ENCODE measurements at places on chromosomes 11 and 22.

GRCh38 chr11:76074148-76075095 lies 131.9 kb downstream of the WNT11 start:
- DNase-seq: no peak

GRCh38 chr11:8068605-8069221 lies 12.3 kb upstream of the TUB start:
- DNase-seq: no peak

DNA sequence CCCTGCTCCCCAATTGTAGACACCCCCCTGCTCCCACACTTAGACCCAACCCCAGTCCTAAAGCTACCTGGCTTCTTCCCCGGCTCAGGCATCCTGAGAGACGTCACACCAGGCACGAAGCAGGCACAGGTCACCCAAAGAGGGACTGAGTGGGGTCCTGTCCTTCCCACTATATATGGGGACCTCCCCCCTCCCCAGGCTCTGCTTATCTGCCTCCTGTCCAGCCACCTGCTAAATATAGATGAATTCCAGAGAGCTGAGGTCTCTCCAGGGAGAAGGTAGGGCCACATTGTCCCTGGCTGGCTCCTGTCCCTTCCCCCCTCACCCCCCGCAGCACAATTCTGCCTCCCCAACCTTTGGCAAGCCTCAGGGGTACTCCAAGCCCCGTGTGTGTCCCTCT lies at the start of gene MYBPC3:
Gene MYBPC3, minus strand, starts transcription at position 147 of the 400 bp plus-strand sequence. Its CDS starts 55 bp downstream, at position 92.
- no peak for DNase-seq

- no peak for DNase-seq
Observed at GRCh38 chr22:42905702-42906183, 48.7 kb upstream of the ARFGAP3 start.

DNA sequence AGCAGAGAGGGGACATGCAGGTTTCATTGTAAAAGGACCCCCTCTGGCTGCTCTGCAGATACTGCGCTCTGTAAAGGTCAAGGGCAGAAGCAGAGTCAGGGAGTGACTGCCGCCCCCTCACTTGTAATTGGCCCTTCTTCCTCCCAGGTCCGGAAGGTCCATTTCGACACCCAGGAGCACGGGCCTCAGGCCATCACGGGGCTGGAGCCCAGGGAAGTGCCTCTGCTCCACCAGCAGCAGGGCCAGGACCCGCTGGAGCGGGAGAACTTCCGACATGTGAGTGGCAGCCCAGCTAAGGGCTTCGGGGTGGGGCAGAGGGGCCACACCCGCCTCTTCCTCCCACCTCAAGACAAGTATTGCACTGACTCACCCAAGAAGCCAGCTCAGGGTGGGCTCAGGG lies 24.0 kb upstream of the LRRC10B start:
- DNase-seq: no peak

- no peak for DNase-seq
Observed at GRCh38 chr22:40728731-40729189, 49.5 kb downstream of the MCHR1 start.

DNA sequence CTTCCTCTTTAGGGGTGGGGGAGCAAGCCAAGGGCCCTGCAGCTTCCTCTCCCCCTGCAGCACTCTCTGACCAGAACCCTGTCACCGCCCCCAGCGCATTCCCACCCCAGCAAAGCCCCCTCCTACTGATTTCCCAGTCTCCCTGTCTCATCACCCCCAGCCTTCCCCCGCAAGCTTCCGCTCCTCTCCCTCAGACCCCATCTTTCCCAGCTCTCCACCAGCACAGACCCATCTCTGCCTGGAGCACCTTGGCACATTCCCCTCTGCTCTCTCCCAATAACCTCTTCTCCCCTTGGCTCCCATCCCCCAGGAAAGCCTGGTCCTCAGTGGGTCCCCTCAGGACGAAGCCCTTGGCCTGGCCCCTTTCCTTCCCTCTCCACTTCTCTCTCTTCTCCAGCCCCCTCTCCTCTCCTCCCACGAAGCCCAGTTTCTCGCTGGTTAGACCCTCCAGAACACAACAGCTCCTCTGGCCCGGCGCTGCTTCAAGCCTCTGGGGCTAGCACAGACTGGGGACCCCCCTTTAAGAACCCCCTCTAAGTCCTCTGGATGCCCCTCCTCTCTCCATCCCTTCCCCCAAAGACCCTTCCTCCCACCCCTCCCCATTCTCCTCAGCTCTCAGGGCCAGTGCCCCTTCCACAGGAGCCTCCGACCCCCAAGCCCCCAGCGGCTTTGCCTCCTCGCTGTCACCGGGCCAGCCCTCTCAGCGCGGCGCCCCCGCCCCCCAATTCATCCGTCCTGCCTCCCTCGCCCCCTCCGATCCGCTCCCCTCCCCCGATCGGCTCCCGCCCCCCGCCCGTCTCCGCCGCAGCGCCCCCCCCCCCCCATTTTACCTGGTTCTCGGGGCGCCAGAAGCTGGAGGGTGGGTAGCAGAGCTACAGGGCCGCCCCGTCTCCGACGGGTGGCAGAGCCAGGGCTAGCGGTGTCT lies 594 bp downstream of the NRXN2 start:
- no peak for DNase-seq

DNA sequence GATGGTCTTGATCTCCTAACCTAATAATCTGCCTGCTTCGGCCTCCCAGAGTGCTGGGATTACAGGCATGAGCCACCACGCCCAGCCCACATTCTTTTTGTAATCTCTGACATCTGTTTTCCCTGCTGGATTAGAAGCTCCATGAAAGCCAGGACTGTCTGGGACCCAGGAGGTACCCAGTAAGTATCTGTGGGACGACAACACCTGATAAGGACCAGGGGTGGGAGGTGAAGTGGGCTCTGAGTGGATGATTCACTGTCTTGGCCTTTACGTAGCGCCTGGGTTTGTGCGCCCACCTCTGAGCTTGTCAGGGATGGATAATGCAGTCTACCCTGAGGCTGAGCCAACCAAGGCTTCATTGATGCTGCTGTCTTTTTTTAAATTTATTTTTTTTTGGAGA lies 118.8 kb downstream of the ABTB2 start:
- no peak for DNase-seq

- peak; percentile 32 for DNase-seq
Observed at GRCh38 chr11:57237204-57237681, at the start of gene APLNR. Gene APLNR (minus strand): TSS chr11:57237250. CDS start chr11:57237004, 246 bp downstream.

DNA sequence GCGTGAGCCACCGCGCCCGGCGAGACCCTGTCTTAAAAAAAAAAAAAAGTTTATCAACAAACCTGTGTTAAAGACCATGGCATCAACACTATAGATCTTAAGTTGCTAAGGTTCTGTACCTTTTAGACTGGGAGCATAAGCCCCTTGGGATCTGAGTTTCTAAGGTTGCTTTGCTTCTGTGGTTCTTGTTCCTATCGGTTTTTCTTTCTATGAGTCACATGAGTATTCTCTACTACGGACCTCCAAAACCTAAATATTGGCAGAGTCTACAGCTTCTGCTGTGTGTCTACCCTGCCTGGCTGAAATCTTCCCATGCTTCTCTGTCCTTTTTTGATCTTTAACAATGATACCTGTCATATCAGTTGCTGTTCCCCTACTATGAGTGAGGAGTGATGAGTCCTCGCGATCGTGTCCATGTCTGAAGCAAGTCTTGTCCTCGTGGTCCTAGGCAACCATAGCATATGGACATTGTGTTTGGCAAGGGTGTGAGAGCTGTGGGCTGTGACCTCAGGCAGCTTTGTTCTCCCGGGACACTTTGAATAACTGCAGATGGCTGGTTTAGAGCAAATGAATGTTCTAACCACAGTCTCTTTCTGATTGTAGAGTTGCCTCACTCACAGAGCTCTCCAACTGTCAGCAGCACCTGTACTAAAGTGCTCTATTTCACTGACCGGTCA lies 9.0 kb upstream of the DLAT start:
- no peak for DNase-seq

GRCh38 chr11:130671801-130672700 lies 223.6 kb downstream of the ADAMTS15 start:
- peak; percentile 41 for DNase-seq

DNA sequence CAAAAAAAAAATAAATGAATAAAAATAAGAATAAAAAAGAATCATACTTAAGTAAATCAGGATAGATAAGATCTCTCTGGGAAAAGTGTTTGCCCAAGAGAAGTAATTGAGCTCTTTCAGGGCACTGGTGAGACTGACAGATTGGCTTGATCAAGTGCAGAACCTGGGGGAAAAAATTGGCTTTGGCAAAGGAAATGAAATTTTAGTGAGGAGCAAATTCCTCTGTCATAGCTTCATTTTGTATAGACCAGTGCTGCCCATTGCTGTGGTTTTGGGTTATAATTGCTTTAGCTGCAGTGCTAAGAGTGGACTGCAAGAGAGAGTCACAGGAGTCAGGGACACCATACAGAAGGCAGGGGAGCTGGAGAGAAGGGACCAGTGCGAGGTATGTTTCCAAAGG lies 35.7 kb downstream of the SFI1 start:
- no peak for DNase-seq

GRCh38 chr11:120929664-120930154 lies 94.2 kb upstream of the TBCEL start:
- peak; percentile 74 for DNase-seq

GRCh38 chr11:103633068-103633788 lies 403.2 kb upstream of the DDI1 start:
- no peak for DNase-seq

GRCh38 chr22:27879923-27880322 lies 39.1 kb downstream of the PITPNB start:
- DNase-seq: peak; percentile 29

DNA sequence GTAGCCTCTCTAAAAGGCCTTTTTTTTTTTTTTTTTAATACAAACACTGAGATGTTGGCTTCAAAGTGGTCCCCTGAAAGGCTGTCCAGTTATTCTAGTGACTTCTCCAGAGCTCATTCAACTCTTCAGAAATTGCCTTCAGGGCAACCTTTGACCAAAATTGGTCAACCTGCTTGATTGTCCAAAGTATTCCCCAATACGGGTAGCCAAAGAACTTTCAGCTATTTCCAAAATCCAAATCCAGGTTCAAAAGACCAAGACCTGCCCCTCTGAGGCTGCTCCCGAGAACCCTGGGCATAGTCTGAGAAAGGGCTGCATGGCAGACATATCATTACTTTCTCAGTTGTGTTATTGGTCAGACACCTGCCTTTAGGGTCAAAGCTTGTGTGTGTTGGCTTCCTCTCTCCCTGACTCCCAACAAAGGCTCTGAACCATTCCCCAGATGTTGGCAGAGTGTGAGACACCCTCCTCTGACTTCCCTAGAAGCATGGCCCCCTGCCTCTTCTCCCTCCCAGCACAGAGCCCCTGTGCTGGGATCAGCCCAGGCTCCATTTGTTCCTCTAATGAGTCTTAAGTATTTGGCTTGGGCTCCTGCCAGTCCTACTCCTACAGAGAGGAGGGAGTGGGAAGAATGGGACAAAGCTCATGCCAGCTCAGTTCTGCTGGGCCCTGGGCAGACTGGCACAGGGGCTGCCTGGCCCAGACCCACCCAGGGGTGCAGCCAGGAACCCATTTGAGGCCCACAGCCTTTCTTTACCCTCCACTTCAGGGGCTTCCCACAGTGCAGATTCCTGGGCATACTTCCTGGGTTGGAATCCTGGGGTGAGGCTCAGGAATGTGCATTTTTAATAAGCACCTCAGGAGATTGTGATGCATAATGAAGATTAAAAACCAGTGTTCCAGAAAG lies 30.3 kb downstream of the TNKS1BP1 start:
- no peak for DNase-seq

DNA sequence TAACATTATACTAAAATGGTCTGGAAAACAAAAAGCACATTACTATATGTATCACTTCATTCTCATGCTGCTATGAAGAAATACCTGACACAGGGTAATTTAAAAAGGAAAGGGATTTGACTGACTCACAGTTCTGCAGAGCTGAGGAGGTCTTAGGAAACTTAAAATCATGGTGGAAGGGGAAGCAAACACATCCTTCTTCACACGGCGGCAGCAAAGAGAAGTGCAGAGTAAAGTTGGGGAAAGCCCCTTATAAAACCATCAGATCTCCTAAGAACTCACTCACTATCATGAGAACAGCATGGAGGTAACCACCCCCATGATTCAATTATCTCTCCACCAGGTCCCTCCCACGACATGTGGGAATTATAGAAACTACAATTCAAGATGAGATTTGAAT lies 60.0 kb downstream of the FAM181B start:
- DNase-seq: no peak

DNA sequence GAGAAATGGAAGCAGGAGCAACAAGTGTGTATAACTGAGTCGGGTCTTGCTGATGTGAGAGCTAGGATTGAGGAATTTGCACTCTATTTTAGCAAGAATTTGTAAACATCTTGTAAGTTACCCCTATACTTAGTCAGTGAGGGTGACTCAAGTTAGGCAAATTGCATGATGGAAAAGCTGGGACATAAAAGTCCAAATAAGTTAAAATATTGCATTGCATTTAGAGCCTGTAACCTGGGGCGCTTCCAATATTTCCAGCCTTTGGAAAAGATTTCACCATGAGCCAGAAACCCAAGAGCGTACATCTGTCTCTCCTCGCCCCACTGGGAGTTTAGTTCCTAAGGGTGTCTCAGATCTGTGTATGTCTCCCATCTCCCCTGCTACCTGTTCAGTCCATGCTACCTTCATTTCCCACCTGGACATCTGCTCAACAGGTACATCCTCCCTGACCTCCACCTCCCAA lies 37.0 kb upstream of the ACCSL start:
- no peak for DNase-seq

DNA sequence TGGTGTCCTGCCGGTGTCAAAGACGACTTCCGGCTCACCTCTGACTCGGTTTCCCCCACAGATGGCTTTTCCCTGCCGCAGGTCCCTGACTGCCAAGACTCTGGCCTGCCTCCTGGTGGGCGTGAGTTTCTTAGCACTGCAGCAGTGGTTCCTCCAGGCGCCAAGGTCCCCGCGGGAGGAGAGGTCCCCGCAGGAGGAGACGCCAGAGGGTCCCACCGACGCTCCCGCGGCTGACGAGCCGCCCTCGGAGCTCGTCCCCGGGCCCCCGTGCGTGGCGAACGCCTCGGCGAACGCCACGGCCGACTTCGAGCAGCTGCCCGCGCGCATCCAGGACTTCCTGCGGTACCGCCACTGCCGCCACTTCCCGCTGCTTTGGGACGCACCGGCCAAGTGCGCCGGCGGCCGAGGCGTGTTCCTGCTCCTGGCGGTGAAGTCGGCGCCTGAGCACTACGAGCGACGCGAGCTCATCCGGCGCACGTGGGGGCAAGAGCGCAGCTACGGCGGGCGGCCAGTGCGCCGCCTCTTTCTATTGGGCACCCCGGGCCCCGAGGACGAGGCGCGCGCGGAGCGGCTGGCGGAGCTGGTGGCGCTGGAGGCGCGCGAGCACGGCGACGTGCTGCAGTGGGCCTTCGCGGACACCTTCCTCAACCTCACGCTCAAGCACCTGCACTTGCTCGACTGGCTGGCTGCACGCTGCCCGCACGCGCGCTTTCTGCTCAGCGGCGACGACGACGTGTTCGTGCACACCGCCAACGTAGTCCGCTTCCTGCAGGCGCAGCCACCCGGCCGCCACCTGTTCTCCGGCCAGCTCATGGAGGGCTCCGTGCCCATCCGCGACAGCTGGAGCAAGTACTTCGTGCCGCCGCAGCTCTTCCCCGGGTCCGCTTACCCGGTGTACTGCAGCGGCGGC lies 5.5 kb downstream of the B3GNT6 start:
- DNase-seq: peak; percentile 67

- peak; percentile 48 for DNase-seq
Observed at GRCh38 chr11:8019314-8020243, 32.4 kb downstream of the EIF3F start.

- DNase-seq: no peak
Observed at GRCh38 chr22:26615149-26615548, 2.7 kb downstream of the CRYBB1 start.

- DNase-seq: no peak
Observed at GRCh38 chr11:3834664-3835461, 5.9 kb downstream of the RHOG start.

Measured in nephron progenitor cell (in vitro differentiated cells).